Central memory CD4-positive, alpha-beta T cell (primary cell): ENCODE measurements at places on chromosomes 6 and 20.

DNA sequence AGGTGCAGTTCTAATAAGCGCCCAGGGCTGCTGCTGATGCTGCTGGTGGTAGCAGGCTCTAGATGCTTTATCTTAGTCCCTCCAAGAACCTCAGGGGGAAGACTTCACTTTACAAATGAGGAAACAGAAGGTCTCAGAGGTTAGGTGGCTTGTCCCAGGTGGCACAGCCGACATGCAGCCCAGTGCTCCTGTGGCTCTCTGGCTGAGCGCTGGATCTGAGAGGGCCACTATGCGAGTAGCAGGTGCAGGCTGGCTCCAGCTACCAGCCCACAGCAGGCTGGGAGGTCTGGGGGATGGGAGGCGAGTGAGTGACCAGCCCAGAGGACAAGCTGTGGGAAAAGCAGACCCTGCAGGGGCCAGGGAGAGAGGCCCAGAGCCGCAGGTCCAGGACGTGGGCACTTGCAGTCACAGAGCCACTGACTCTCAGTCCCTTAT lies 90.9 kb downstream of the PRND start:
- peak; percentile 15 for DNase-seq

- DNase-seq: no peak
These were observed 556 bp upstream of the SCAF8 start for GRCh38 chr6:154732538-154733182.

GRCh38 chr20:57998981-57999464 lies 229.4 kb downstream of the ANKRD60 start:
- no peak for DNase-seq

DNA sequence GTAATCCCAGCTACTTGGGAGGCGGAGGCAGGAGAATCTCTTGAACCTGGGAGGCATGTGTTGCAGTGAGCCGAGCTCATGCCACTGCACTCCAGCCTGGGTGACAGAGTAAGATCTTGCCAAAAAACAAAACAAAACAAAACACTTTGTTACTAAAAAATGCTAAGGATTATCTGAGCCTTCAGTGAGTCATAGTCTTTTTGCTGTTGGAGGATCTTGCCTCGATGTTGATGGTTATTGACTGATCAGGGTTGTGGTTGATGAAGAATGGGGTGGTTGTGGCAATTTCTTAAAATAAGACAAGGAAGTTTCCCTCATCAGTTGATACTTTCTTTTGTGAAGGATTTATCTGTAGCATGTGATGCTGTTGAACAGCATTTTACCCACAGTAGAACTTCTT lies 196.8 kb upstream of the HDDC2 start:
- no peak for DNase-seq

DNA sequence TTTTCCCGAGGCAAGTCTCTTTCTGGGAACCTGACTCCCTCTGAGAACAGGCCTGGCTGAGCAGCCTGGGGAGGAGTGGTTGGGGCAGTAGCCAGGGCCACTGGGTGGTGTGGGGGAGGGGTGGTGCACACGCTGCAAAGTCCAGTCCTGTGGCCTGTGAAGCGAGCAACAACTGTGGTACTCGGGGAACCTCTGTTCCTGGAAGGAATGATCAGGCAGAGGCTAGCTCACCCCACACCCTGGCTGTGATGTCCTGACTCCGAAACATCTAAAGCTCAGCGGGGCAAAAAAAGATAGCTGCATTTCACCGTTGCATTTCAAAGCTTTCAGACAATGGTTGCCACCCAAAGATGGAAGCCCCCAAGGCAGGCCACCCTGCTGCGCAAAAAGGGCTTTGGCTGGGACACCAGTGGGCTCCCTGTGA lies 25.5 kb downstream of the PCK1 start:
- no peak for DNase-seq

DNA sequence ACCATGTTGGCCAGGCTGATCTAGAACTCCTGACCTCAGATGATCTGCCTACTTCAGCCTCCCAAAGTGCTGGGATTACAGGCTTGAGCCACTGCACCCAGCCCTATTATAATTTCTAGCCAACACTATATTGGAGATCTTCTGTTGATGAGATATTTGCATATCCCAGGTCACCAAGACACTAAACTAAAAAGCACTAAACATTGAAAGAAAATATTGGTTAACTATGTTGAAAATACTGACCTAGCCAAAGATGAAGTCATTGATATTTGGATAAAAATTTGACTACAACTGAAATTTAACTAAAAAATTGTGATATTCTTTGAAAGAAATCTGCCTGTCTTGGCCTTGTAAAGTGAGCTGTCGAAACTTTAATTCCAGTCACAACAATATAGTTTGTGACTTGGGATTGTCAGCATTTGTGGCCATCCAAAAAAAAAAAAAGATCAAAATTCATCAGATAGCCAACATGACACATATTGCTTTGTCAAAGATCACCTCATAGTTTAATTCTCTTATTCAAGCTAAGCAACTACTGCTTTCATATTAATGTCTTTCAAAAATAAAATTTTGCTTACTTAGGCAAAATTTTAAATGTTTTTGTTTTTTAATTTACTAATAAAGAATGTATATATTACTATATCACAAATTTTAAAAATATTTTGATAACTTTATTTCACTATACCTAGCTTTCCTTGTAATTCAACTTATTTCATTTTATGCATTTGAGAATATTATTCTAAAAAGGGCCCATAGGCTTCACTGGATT lies 6.3 kb upstream of the NT5E start:
- DNase-seq: no peak
